NCI-H1436 (cell line): ENCODE measurements at places on chromosomes 16 and 17.

- no peak for DNase-seq
Measured at GRCh38 chr17:13765701-13766100, 164.0 kb upstream of the HS3ST3A1 start.

DNA sequence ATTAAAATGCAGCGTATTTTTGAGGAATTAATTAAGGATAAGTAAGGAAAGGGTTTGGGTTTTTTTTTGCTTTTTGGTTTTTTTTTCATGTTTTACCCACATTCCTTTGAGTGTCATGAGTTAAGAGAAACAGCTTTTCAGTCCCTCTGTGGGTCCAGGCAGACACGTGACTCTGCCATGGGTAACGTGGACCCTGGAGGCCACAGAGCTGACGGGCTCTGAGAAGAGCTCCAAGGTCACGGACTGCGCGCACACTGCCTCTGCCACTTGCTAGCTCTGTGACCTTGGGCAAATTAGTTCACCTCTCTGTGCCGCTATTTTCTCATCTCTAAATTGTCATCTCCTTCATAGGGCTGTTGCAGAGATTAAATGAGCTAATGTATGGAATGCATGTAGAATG, 588.2 kb upstream of the CDH11 start:
- DNase-seq: no peak

GRCh38 chr17:9814337-9814945, 7.4 kb downstream of the GSG1L2 start:
- DNase-seq: no peak

DNA sequence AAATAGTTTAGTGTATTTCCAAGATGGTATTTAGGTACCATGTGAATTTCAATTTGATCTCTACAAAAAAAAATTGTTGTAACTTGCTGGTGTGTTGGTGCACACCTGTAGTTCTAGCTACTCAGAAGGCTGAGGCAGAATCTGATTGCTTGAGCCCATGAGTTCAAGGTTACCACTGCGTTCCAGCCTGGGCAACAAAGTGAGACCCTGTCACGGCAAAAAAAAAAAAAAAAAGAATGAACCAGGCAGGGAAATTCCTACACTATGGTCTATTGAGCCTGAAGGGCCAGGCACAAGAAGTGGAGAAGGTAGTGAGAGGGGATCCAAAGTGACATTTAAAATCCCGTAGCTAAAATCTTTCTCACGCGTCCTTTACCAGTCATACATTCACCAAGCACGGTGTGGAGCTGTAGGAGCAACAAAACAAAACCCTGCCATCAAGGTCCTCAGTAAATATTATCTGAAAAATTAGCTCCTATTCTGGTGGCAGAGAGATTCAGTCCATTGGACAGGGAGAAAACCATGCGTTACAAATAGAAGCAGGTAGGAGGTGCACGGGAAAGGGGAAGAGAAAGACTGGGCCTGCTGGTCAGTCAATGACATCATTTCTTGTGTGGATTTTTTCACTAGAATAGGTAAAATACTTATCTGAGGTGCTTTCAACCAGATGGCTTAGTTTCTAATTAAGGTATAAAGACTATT, 27.3 kb downstream of the TXNDC11 start:
- DNase-seq: no peak

DNA sequence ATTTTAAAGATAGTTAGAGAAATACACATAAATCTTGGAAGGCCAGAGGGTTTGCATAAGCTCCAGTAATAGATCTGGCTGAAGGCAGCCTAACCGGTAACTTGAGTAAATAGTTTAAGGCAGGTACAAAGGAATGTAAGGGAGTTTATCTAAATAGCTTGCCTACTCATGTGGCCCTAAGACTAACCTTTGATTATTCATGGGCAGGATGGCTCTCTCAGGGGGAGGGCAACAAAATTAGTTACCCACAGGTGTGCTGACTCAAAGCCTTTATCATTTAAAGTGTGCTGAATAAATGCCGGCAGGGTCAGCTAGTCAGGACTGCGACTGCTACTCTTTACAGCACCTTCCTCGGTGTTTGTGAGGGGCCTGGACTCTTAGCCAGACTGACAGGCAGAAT, 761.3 kb upstream of the KIF2B start:
- no peak for DNase-seq

DNA sequence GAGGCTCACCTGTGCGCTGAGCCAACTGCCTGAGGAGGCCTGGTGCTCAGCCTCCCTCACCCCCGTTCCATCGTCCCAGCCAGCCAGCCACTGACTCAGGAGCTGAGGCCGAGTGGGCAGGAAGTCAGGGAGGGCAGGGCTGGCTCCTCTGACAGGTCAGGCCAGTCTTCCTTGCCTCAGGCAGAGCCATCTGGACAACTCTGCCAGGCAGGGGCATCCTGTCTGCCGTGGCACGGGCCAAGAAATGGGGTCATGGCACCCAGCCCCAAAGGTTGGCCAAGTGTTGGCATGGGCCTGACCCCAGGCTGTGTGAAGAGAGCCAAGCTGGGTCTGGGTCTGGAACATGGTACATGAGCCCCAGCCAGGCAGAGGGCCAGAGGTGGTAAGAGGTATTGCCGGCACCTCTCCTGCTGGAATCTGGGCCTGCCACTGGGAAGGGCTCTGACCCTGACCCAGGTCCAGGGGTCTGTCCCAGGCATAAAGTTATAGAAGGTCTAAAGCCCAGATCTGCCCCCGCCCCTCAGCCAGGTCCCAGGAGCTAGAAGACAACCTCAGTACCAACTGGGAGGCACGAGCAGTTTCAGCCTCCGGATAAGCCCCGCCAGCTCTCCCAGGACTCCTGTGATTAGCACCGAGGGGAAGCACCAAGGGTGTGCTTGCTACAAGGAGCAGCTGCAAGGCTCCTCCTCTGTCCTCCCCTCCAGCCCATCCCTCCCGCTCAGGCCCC, 2.5 kb upstream of the VASN start:
- DNase-seq: no peak

DNA sequence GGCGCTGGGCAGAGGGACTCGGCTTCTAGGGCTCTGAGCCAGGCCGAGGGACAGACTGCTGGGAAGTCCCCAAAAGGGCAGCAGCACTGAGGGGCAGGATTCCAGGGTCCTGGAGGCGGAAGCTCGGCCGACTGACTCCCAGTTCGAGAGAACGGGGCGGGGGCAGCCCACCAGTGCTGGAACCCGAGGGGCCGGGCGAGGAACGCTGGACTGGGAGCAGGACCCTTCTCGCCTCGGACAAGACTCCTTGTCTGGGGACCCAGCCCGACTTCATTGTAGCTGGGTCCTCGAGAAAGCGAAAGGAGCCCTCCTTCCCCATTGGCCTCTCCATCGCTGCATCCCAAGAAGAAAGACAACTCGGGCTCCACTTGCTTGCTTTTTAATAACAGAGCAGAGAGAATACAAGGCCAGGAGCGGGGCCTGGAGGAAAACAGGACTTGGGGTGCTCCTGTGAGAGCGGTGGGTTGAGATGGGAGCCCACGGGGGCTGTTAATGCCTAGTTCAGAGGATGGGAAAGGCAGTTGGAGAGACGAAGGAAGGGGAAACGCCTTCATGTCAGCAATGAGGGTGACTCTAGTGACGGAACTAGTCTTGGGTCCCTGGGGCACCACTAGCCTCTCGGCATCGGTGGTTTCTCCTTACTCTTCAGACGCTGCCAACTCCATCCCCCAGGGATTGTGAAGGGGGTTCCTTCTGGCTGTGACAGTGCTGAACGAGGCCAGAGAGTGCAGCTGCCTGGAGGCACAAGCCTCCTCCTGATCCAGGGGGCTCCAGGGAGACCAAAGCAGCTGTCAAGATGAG, 492 bp upstream of the CAMTA2 start:
- DNase-seq: peak; percentile 62

DNA sequence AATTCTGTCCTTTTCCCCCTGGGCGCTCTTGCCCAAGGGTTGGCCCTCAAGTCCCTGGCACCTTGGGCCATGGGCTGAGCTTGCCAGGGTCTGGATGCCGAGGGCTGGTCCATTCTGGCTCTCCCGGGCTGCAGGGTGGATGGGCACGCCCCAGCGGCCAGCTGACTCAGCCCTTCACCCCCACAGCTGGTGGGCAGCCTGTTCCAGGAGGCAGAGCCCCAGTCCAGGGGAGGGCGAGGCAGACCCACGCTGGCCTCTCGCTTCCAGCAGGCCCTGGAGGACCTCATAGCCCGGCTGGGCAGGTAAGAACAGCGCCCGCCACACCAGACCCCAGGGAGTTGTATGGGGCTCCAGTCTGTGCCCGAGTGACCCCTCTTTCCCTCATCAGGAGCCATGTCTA, 15.0 kb downstream of the MYO15B start:
- no peak for DNase-seq

GRCh38 chr16:76162046-76162445, 115.2 kb upstream of the CNTNAP4 start:
- DNase-seq: no peak

- DNase-seq: no peak
Measured at GRCh38 chr16:63943566-63943965, 1178.3 kb downstream of the CDH11 start.

GRCh38 chr17:19370493-19370960, 7.8 kb upstream of the MAPK7 start:
- no peak for DNase-seq
